ENCODE measurements at places on chromosomes 7 and 10.

GRCh38 chr10:23432166-23432565 lies 6.7 kb upstream of the OTUD1 start:
- DNase-seq, result no peak

GRCh38 chr10:3857318-3857717 lies 72.3 kb upstream of the KLF6 start:
- DNase-seq, result no peak

GRCh38 chr7:27149842-27150567 lies 2.4 kb downstream of the HOXA3 start:
- DNase-seq, result peak; percentile 23

GRCh38 chr10:95414844-95415485 lies 124.2 kb upstream of the PDLIM1 start:
- DNase-seq, result no peak
